Astrocyte of the cerebellum (primary cell): ENCODE measurements at places on chromosomes 16 and 17.
A peak's percentile ranks its signal among the peaks of the same experiment; 100 is the strongest.

- no peak for DNase-seq
These were observed 3.0 kb downstream of the SLC35G3 start for GRCh38 chr17:35191001-35191695.

DNA sequence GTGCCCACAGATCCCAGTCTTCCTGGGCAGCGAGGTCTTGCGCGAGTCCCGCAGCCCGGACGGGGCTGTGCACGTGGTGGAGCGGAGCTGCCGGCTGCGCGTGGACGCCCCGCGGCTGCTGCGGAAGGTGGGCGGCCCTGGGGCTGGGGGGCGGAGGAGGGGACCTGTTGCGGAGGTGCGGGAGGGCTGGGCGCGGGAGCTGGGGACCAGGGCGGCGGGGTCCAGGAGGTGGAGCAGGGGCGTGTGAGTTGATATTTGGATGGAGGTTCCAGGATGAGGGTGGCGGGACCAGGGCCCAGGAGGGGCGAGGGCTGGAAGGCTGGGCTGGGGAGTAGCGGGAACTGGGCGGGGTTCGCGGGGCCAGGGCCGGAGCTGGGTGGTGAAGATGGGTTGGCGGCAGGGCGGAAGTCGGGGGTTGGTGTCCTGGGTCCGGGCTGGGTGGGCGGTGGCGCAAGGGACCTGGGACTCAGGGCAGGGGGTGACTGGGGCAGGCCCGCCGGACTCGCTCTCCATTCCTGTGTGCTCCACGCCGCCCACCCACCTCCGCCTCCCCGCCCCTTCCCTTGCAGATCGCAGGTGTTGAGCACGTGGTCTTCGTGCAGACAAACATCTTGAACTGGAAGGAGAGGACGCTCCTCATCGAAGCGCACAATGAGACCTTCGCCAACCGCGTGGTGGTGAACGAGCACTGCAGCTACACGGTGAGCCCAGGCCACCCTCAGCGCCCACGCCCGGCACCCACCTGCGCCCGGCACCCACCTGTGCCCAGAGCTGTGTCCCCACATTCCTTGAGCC is 29.6 kb downstream of the SEC14L5 start:
- DNase-seq, result no peak

DNA sequence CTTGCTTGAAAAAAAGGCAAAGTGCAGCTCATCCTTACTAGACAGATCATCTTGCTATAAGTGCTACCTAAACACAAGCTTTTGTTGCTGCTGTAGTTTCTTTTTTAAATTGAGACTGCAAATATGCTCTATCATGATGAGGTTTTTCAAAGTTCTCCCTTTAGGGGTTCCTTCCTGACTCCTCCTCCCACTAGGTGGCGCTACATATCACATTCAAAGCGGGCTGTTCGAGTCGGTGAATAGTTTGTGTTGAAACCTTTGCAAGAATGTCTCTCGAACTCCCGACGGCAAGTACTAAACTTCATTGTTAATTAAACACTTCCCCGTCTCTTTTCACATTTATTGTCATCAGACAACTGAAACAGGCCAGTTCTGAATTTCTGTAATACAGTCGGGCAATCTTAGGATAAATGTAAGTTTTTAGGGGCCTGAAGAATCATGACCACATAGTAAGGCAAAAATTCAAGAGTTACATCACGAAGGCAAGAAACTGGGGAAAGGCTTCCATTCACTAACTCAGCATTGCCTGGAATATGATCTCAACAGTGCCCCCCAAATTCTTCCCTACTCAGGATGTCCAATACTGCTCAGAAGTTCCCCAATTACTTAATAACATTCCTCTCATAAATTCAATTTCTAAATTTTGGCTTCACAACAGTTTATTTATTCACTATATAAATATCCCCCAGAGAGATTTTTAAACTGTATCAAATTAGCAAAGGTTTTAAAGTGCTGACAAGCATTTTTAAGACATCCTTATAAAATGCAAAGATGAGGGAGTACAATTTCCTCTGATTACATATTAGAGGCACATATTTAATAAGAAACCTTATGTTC is 6.7 kb downstream of the HS3ST3A1 start:
- peak; percentile 84 for DNase-seq

GRCh38 chr16:2813771-2814221 is 3.2 kb upstream of the PRSS21 start:
- DNase-seq, result no peak

- no peak for DNase-seq
These were observed 99.0 kb downstream of the CCDC182 start for GRCh38 chr17:57645950-57646665.

GRCh38 chr16:48609652-48610029 is 339 bp downstream of the N4BP1 start:
- no peak for DNase-seq

- DNase-seq, result no peak
These were observed 29.0 kb downstream of the TRPV2 start for GRCh38 chr17:16444258-16444886.

DNA sequence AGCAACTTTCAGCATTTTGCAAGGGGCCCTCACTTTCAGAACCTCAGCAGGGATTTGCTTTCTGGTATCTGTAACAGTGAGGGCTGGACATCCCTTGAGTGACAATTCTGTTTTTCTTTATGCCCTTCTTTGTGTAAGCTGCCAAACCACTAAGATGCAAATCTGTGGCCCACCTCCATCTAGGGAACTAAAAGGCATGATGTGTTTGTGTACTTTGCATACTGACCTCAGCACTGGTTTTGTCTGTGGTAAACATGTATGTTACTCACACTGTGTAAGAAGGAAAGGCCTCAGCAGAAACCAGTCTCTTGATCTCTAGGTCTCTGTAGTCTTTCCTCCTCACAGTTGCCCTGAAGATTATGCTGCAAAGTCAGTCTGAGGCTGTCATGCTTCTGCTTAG is 396.6 kb upstream of the DYNLRB2 start:
- DNase-seq, result no peak

- DNase-seq, result no peak
These were observed 32.4 kb downstream of the NLRC5 start for GRCh38 chr16:57021757-57022156.

- DNase-seq, result peak; percentile 8
These were observed 31.2 kb downstream of the NFATC3 start for GRCh38 chr16:68116256-68116867.

- DNase-seq, result no peak
These were observed 726 bp upstream of the C1QTNF1 start for GRCh38 chr17:79023180-79023705.

GRCh38 chr16:78434401-78434800 is 334.9 kb downstream of the WWOX start:
- DNase-seq, result no peak

DNA sequence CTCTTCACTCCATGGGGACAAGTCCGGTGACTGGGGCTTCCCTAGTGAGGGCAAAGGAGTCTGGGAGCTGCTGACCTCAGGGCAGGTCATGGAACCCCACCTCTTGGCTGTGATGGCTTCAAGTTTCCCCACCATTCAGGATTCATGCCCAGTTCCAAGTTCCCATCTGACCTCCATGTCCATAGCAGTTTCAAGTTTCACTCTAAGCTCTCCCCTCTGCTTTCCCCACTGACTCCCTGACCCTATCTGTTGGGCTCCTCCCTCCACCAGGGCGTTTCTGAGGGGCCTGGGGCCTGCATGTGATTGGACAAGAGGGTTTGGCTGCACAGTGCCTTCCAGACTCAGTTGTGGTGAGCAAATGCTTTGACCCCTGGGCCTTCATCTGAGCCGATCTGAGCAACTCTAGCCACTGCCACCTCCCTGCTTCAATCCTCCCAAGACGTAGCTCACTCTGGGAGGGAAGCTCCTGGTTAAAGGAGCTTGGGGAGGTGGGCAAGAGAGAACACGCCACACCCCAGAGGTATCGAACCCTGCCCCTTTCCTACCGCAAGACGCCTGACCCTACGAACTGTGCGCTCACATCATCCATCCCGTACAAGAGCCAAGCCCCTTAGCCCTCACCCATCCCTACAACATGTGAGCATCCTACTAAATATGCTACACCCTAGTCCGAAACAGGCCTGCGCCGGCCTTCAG is 8.3 kb downstream of the ZNF629 start:
- DNase-seq, result no peak

GRCh38 chr17:75869282-75870141 is 8.9 kb downstream of the TRIM47 start:
- peak; percentile 61 for DNase-seq

DNA sequence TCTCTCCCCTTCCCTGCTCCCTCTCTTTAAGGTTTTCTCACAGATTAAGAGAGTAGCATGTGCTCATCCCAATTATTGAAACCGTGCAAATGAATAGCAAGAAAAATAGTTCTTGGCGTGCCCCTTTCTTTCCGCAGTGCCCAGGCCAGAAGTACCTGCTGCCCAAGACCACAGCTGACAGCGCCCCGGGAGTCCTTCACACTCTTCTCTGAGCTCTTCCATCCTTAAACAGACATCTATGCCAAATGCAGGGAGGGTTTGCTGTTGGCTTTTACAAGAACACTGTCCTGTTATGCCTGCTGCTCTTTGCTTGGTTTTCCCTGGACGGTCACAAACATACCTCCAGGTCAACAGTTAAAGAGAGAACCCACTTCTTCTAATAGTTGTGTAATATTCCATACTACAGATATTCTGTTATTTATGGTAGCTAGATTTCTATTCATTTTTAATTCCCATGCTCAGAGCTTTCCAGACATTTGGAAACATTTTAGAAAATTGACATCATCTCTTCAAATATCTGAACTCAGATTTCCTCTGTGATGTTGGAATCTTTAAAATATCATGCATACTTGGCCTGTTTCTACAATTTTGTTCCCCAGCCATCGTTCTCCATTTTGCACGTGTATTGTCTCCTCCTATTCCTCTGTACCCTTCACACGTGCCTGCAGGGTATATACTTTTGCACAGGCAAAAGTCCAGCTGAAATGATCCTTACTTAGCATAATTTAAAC is 416.7 kb downstream of the WWOX start:
- no peak for DNase-seq

DNA sequence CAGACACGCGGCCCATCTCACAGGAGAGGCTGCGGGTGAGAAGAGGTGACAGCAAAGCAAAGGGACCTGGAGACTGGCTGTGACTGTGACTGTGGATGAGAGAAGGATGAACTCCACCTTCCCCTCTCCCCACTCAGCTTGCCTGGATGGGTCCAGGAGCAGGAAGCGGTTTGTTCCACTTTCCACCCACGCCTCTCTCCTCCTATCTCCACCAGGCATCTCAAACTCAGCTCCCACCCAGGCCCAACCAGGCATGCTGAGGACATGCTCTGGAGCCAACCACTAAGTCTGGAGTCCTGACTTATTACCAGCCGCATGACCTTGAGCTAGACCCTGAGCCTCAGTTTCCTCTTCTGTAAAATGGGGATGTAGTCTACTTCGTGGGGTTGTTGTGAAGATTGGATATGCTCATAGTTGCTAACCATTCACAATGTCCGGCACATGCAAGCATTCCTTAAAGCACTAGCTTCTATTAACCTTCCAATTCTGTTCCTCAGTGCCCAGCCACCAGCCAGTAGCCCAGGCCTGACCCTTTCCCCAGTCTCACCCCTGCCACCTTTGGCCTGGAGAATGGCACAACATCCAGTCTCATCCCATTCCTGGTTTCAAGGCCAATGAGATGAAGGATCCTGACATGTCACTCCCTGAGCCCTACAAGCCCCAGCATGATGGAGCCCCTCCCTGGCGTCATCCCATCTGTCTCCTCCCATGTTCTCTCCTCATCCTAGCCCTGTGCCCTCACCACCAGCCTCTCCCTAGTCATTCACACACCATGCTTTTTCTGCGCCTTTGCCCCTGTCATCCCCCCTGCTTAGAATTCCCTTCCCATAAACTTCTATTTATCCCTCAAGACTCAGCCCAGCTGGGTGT is 2.3 kb downstream of the GAS2L2 start:
- no peak for DNase-seq

DNA sequence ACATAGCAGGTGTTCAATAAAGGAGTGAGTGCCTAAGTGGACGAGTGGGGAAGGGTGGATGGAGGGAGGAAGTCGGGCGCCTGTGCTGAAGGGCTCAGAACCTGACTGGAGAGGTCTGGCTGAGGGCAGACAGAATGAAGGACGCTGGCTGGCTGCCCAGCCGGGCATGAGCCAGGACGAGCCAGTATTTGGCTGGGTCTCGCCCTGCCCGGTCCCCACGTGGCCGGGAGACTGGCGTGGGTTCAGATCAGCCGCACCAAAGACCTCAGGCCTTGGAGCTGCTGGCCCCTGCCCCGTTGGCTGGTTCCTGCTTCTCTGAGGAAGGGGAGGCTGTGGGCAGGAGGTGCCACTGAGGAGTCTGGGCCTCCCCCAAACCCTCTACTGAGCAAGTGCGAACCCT is 79.8 kb downstream of the ENGASE start:
- no peak for DNase-seq

DNA sequence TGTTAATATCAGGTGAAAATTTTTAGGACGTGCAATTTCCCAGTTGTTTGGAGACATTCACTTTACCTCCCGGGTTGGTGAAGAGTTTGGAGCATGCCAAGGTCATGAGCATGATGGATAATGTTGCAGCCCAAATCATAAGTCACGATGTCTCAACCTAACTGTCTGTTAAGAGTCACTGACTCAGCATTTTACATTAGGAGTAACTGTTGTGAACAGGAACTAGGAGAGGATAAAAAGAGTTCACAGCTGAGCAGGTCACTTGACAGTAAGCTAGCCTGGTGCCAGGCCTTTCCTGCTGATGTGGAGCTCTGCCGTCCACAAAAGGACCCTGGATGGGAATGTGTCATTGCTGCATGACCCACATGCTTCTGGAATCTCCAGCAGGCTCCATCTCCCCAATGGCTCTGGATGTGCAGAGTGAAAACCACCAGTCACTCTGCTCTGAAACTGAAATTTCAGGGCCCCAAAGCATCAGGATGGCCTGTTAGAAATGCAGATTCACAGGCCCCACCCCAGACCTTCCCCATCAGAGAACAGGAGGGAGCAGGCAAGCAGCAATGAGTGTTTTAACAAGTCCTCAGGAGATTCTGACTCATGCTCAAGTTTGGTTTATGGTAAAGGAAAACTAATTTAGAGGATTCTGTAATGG is 371.6 kb upstream of the MAF start:
- no peak for DNase-seq

DNA sequence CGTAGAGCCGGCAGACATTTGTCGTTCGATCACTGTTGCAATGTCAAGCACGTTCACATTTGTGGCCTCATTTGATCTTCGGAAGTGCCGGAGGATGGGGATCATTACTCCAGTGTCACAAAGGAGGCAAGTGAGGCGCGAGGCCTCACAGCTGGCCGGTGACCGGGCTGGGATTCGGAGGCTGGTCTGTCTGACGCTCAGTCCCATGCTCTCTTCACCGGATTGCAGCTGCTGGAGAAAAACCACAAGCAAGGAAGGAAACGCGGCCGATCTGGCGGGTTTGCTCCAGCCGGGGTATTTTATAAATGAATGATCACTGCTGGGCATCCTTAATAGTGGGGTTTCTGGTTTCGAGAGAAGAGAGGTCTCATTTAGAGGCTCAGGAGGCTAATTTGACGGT is 127.8 kb downstream of the OR1D5 start:
- no peak for DNase-seq

- no peak for DNase-seq
These were observed 29.8 kb downstream of the ZC3H18 start for GRCh38 chr16:88599825-88600538.
